ENCODE measurements at places on chromosomes 3 and 15. TPM values are rescaled to one million over a fixed set of nuclear protein-coding genes. Genes with fewer than 3 reads are reported as not detected.

The GCNT3 gene
- 0.09 TPM for total RNA-seq

The MESP1 gene
- total RNA-seq = under 0.01 TPM

The HHLA2 gene
- 0.05 TPM for total RNA-seq

The DTX3L gene
- 8.6 TPM for total RNA-seq

The FETUB gene
- total RNA-seq = not detected

The CRTC3 gene
- total RNA-seq = 12.8 TPM

The PTX3 gene
- total RNA-seq = 687 TPM

The IL5RA gene
- not detected for total RNA-seq

The TLR9 gene
- total RNA-seq = not detected

The PDIA5 gene
- total RNA-seq = 119 TPM

The TGM5 gene
- total RNA-seq = not detected

The CLDN1 gene
- total RNA-seq = 10.4 TPM

The RUVBL1 gene
- 57.6 TPM for total RNA-seq

Data from smooth muscle cell of the umbilical artery (primary cell).